ENCODE measurements at places on chromosomes 16 and 17.

- DNase-seq, result no peak
These were observed 33.5 kb downstream of the SMURF2 start for GRCh38 chr17:64628641-64629040.

GRCh38 chr16:14455573-14455972 lies 174.5 kb downstream of the PARN start:
- DNase-seq, result no peak

- peak; percentile 92 for DNase-seq
These were observed 16.9 kb downstream of the CLEC16A start for GRCh38 chr16:10961231-10961630.

DNA sequence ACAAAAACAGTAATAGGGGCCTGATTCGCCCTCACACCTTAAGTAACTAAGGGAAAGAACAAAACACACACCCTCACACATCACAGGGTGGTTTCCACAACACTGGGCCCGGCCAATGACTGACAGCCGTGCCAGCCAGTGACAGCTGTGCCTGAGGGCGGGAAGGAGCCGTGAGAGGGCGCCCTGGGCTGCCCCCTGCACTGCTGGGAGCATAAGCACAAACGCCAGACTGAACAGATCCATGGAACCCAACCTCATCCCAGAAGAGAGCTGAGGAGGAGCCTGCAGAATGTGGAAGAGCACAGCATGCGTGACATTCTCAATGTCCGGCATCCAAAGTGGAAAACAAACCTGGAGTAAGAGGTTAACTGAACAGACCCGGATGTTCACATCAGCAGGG lies 16.0 kb downstream of the CSNK1D start:
- peak; percentile 62 for DNase-seq

- DNase-seq, result no peak
These were observed 16.9 kb downstream of the MYO1D start for GRCh38 chr17:32859857-32860525.

DNA sequence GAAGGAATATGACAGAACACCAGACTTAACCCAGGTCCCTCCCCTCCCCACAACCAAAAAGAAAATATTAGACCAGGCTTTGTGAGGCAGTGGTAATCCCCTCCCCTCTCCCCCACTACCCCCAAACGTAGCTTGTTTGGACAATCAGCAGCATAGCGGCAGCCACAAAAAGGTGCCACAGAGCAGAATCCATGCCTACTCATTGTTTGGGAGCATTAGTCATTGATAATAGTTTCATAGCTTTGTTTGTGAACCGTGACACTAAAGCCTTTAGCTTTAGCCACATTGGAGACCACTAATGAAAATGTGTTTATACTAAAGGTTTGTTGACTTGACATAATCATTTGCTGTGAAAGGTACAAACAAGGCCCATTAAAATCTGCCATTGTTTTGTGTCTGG lies 65.1 kb downstream of the NUP93 start:
- DNase-seq, result no peak

DNA sequence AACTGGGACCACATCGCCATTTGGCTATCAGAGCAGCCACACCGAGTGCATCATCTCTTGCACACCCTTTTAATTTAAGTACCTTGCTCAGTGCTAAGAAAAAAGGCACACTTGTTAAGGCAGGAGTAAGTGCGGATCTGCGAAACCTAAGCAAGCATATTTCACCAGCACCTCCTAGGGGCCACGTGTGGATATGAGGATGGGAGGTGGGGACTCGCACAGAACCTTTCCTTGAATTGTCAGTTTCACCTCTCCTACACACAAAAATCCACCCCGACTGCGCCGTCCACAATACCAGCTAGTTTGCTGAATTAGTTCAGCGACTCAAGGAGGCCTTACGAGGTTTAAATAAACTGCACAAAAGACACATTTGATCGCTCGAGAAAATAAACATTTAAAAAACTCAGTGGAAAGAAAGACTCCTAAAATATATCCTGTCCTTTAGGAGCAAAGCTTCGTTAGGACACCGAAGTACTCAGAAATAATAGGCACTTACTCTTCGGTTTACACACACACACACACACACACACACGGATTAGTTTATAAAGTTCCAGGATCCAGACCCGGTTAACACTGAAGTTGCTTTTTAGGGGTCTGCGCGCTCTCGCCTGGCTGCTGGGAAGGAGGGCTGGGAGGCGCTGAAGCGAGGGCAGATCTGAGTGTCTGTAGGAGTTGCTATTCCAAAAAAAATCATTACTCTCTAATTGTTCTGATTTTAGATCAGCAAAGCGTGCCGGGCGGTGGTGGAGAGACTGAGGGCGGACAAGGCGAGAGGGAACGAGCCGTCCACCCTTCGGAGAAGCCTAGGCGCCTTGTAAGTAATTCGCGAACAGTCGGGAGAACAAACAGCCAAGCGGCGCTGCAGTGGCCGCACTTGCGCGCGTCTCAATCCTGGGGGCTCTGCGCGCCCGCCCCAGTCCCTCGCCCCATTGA lies 1.0 kb upstream of the KCNJ2 start:
- DNase-seq, result peak; percentile 44

GRCh38 chr17:63476854-63477479 lies at the start of gene ACE:
ACE (plus strand) TSS chr17:63477061; CDS start chr17:63477095, 34 bp downstream.
- DNase-seq, result peak; percentile 26

DNA sequence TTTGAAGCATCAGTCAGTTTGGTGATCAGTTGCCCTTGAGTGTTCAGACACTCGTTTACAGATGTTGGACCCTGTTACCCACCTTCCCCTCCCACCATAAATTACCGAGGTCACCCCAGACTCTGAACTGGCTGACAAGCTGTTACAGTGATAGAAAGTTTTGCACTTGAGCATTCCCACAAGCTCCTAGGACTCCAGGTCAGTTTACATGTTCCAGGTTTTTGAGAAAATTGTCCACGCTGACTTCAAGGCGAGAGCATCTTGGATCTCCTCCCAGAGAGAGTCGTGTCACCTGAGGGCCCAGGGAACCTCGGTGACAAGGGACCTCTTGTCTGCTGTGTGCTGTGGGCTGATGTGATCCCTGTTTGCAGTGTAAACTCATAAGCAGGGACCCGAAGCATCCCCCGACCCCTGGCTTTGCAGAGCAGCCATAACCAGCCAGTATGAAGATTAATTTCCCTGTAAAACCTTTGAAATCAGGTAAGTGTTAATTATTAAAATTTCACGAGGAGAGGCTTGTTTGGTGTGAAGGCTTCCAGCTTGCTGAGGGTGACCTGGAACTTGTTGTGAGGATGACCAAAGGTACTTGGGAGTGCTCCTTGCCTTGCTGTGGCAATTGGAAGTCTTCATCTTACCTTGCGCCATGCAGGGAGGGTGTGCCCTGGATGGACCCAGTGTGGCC lies 91.2 kb downstream of the CMIP start:
- DNase-seq, result no peak

GRCh38 chr16:50198802-50199403 lies 45.8 kb downstream of the TENT4B start:
- no peak for DNase-seq

- no peak for DNase-seq
These were observed 101.7 kb downstream of the TMEM100 start for GRCh38 chr17:55620945-55621344.

DNA sequence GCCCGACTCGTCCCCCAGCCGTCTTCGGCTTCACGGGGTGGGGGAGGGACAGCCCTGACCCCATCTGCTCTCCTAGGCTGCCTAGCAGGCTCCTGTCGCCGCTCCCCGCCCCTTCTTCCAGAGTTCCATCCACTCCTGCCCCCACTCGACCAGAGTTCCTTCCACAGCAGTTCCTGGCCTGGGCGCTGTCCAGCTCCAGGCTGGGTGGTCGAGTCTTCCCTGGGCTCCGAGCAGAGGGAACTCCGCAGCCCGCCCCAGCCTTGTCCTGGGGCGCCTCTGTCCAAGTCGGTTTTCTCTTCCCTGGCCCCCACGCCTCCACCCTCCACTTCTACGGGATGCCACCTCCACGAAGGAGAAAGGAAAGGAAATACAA lies 1.4 kb downstream of the PYY start:
- DNase-seq, result no peak

DNA sequence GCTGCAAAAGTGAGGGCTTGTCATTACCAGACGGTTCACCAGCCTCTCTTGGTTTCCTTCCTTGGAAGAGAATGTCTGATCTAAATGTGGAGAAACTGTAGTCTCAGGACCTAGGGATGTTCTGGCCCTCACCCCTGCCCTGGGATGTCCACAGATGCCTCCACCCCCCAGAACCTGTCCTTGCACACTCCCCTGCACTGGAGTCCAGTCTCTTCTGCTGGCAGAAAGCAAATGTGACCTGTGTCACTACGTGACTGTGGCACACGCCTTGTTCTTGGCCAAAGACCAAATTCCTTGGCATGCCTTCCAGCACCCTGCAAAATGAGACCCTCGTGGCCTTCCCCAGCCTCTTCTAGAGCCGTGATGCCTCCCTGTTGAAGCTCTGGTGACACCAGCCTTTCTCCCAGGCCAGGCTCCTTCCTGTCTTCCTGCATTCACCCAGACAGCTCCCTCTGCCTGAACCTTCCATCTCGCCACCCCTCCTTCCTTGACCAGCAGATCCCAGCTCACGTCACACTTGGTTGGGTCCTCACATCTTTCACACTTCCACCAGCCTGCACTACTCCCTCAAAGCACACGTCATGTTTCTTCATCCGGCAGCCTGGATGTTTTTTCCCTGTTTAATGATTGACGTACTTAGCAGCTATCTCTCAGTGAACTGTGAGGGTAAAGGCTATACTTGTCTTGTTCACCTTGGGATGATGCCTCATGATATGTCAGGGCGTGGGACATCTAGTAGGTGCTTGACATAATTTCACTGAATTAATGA lies 4.3 kb downstream of the ZNF768 start:
- DNase-seq, result no peak

- DNase-seq, result no peak
These were observed 2.5 kb downstream of the CISD3 start for GRCh38 chr17:38732376-38733281.

GRCh38 chr17:43660816-43661493 lies 767 bp downstream of the MEOX1 start:
- DNase-seq, result no peak

- no peak for DNase-seq
These were observed 6.7 kb upstream of the CMIP start for GRCh38 chr16:81437865-81438264.

DNA sequence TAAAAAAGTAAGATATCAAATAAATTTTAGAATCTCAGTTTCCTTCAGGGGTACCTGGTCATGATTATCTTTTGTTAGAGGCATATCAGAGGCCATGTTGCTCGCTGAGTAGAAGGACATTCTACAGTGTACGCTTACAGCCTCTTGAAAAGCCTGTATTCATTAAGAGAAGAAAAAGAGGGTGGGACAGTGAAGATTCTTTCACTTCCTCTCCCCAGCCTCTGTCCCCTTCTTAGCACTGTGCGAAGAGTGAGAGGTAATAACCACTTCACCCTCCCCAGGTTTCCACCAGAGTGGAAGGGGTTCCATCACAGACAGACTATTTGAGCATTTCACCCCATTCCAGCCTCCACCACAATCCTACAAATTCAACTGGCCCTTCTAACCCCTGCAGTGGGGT lies 4.8 kb upstream of the LPO start:
- DNase-seq, result no peak

DNA sequence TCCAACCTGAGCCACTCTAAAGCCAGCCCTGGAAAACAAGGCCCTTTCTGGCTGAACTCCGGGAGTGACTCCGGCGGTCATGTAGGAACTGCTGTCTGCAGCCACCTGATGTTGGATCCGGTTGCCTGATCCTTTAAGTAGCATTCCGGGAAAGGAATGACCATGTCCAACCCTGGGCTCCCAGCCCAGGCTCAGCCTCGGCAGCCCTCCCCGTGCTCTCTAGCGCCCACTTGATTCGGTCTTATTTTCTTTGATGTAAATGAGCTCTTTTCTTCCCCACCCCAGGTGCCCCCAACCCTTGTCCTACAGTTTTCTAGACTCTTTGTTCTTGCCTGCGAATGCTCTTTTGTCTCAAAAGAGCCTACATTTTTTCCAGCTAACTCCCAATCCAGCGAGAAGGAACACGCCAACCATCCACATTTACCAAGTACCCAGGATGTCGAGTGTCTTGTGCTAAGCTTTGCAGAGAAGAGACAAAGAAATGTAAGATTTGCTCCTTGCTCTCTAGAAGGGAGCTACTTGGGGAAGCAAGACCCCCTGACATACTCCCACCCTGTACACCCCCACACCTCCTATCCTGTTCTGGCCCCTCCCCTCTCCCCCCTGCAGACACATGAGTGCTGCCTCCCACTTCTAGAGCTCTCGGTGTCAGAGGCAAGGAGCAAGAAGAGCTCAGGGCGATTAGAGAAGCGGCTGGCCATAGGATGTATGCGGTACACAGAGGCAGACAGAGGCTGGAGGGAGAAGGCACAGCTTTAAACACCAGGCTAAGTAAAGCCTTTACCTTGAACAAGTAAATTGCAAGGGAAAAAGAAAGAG lies 53.8 kb downstream of the COG7 start:
- DNase-seq, result no peak

- DNase-seq, result no peak
These were observed 86.4 kb upstream of the MYOCD start for GRCh38 chr17:12579288-12579687.

- DNase-seq, result no peak
These were observed 527 bp upstream of the CHAD start for GRCh38 chr17:50469208-50469605.

DNA sequence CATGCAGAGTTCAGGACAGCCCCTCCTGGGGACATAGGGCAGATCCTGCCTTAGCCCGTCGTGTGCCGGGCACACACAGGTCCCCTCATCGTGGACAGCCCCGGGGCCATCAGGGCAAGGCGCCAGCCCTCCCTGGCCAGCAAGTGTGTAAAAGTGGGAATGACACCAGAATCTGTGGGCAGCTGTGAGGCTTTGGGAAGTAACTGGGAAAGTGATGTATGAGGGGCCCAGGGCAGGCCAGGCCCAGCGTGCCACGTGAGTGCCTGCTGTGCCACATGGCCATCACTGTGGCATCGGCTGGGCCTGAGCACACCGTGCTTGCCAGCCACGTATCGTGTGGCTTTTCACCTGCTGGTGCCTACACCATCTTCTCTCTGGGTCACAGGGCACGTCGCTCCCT lies 26.6 kb downstream of the ACSF3 start:
- DNase-seq, result no peak

- DNase-seq, result no peak
These were observed 1.2 kb downstream of the CPD start for GRCh38 chr17:30379903-30380381.

GRCh38 chr17:57132663-57133062 lies 47.6 kb downstream of the AKAP1 start:
- no peak for DNase-seq

DNA sequence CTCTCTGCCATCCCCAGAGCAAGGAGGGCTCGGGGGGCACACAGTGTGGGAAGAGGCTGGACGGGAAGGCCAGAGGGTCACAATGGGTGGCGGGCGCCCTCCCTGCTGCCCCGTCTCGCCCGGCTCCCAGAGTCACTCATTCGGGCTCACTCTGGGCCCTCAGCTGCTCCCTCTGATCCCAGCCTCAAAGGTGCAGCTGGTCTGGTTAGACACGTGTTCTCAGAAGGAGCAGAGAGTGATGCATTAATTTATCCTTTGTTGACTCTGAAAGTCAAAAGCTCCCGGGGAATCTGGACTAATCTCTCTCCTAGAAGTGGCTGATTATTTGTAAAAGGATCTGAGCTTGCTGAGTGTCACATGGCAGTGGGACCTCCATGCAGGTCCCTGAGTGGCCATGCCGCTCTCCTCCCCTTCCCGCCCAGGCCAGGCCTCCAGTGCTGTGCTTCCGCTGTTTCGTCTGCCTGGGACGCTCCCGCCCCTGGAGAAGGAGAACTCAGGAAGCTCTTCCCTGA lies 87.5 kb downstream of the SEC14L1 start:
- no peak for DNase-seq

Data from AG08395 (cell line).